ENCODE measurements at places on chromosomes 2 and 18.

GRCh38 chr2:122514451-122514996 is 759.1 kb downstream of the TSN start:
- DNase-seq: no peak

DNA sequence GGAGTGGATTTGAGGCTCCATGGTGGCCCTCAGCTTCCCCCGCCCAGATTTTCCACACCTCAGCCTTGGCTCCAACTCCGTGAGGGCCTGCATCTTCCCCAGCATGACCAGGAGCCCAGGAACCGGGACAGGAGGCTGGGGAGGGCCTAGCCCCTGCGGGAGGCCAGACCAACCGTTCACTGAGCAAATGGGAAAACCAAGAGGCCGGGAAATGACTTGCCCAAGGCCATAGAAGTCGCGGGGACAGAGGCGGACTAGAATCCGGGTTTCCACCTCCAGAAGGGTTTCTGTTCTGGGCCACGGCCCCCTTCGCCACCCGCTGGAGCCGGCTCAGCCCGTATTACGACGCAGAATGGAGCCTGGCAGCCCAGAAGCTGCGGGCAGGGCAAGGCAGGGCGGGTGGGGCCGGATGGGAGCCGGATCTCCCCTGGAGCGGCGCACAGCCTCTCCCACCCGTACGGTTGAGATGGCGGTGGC is 7.9 kb upstream of the CRYBA2 start:
- no peak for DNase-seq

GRCh38 chr2:17805717-17806363 is 10.4 kb upstream of the MSGN1 start:
- DNase-seq: no peak

- peak; percentile 18 for DNase-seq
Observed at GRCh38 chr2:108267101-108267500, 21.6 kb upstream of the SULT1C2 start.

GRCh38 chr2:18404708-18405107 is 155.7 kb downstream of the RDH14 start:
- DNase-seq: no peak
